ENCODE measurements at places on chromosomes 2 and 18.

DNA sequence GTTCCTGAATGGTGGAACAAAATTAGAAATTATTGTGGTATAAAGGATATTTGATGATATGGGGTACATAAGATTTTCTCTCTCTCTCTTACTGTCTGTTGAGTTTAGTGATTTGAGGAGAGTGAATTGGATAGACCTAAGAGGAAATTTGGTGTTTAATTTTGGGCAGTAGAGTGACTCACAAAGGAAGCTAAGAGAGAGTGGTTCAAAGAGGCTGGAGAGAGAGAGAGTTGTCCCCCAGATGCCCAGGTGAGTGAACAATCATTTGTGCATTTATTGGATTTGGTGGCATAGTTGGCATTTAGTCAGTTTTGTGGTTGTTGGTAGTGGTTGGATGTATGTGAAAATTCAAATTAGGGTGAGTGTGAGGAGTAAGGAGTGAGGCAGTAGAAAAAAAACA, 56.8 kb downstream of the GPD2 start:
- DNase-seq, result no peak

GRCh38 chr18:3623769-3624545, 174.0 kb downstream of the TGIF1 start:
- DNase-seq, result no peak

GRCh38 chr2:111121828-111122630, 1.3 kb downstream of the BCL2L11 start:
- peak; percentile 74 for DNase-seq

- peak; percentile 24 for DNase-seq
Measured at GRCh38 chr2:218981881-218982585, 3.0 kb downstream of the FEV start.

DNA sequence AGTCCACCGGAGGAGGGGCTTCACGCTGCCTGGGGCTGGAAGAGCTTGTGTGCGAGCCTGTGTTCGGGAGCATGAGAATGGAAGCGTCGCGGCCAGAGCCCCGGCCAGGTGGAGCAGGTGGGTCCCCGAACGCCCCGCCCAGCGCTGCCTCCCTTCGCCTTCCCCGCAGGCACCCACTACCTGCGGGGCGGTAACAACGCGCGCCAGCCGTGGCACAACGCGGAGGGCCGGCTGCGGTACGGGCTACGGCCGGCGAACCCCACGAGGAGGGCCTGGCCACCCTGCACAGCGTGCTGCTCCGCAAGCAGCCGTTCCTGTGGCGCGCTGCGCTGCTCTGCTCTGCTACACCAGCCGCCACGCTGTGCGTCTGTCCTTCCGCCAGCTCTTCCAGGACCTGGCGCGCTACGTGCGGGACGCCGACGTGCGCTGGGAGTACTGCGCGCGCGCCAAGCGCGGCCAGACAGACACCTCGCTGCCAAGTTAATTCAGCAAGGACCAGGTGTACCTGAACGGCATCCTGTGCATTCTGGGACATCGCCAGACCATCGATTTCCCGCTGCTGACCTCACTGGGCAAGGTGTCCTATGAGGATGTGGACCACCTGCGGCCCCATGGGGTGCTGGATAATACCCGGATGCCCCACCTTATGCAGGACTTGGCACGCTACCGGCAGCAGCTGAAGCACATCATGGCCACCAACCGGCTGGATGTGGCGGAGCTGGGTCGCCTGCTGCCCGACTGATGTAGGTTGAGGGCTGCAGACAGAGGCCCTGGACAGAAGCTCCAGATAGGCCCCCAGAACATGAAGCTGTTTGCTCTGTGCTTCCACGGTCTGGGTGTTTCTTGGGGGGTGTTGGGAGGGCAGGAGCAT, 200.6 kb downstream of the NAPG start:
- DNase-seq, result no peak

GRCh38 chr18:55318951-55319441, 269.0 kb downstream of the TCF4 start:
- no peak for DNase-seq

- DNase-seq, result no peak
Measured at GRCh38 chr2:199160677-199161465, 296.9 kb downstream of the SATB2 start.

DNA sequence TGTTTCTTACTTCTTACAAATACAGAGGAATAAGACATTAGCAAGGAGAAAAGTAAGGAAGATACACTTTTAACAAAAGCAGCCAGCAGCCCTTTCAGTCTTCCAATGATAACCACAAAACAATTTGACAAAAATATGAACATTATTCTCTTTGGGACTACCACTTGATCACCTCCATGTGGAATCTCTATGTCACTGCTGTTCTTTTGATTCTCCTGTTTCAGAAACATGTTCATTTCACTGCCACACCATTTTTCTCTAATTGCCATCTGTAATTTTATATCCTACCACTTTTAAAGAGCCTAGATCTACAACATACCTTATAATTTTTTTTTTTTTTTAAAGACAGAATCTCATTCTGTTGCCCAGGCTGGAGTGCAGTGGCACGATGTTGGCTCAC, 10.9 kb downstream of the INO80D start:
- DNase-seq, result no peak

- DNase-seq, result no peak
Measured at GRCh38 chr2:224136396-224136795, 97.3 kb upstream of the SERPINE2 start.

DNA sequence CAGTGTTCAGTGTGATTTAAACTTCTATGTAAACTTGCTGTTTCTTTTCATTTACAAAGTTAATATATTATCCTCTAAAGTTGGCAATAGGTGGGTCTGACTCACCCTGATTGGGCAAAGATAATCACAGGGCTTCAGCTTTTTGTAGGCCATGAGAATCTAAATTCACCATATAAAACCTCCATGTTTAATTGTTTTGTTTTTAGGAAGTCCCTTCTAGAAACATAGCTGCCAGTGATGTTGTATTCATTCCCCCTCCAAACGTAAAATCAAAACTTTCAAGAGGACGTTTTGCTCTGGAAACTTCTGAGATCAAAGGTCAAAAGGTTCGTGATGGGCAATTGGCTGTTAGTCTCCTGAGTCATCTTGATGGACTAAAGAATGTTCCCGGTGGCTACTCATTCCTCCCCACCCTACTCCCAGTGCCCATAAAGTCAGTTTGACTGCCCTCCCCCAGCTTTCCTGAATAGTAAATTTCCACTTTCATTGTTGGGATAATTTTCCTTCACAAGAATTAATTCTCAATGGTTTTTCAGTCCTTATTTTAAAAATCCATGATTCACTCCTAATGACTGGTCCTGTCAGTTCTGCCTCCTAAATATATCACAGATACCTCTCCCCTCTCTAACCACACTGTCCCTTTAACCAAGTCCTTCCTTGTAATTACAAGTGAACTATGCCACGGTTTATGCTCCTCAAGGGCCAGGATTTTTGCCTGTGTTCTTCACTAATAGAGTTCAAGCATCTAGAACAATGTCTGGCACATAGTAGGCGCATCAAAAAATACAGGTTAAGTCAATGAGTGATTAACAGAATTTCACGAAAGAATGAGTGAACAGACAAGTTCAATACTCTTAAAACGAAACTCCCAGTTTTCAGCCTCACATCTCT, 164.4 kb upstream of the VRK2 start:
- DNase-seq, result no peak

- DNase-seq, result no peak
Measured at GRCh38 chr2:42756966-42757513, 6.9 kb downstream of the OXER1 start.

DNA sequence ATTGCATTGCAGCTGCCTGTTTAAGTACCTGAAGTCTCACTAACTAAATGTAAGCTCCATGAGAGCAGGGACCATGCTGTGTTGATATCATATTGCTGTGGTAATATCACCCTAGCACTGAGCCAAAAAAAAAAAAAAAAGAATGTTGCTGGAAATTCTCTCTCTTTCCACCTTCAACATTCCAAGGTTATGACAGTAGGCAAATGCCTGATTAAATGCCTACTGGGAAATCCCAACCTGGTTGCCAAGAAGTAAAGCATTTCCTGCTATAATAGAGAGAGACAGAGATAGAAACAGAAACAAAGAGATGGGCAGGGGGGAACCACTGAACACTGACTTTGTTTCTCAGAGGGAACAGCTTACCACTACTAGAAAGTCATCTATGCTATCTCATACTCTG, 1604.2 kb downstream of the LRP1B start:
- DNase-seq, result no peak

DNA sequence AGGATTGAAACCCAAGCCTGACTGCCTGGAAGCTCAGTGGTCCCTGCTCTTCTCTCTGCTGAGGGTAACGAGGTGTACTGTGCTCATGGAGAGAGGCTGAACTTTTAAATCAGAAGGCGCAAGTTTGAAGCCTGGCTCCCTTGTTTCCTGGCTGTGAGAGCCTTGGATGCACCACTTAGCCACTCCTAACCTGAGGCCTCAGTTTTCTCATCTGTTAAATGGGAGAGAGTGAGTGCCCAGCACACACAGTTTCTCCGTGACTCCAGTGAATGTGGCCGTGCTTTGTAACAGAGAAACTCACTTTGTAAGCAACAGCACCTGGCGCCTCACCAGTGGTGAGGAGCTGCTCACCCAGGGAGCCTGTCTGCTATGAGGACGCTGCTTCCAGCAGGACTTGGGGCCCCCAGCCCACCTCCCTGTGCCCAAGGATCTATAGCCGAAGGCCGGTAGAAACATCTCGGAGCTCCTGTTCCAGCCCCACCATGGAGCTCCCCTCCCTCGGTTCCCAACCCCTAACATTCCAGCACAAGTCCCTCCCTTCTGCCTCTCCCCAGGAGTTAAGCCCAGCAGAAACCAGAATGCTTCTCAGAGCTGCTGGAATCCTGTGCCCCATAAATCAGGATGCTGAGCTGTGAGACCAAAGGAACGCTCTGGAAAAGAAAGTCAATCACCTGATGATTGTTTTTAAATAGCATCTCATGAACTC, 20.3 kb upstream of the KCNK3 start:
- no peak for DNase-seq

GRCh38 chr2:219569041-219569440, 2.3 kb downstream of the OBSL1 start:
- no peak for DNase-seq

DNA sequence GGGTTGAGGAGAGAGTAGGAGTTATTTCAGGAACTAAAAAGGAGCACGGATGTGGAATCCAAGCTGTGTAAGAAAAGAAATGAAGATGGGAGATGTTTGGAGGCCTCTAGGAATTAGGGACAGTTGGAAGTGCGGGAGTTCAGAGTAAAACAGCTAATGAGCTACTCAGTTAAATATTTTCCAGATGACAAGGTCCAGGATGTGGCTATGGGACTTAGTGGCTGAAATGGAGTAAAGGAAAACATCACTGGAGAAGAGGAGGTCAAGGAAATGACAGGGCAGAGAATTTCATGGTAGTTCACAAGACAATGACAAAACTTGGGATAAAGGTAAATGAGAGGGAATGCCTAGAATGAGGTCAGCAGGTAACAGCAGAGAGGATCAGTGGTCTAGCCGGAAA, 13.0 kb downstream of the GPR155 start:
- DNase-seq, result no peak

- no peak for DNase-seq
Measured at GRCh38 chr2:95330794-95331338, 33.7 kb downstream of the KCNIP3 start.

DNA sequence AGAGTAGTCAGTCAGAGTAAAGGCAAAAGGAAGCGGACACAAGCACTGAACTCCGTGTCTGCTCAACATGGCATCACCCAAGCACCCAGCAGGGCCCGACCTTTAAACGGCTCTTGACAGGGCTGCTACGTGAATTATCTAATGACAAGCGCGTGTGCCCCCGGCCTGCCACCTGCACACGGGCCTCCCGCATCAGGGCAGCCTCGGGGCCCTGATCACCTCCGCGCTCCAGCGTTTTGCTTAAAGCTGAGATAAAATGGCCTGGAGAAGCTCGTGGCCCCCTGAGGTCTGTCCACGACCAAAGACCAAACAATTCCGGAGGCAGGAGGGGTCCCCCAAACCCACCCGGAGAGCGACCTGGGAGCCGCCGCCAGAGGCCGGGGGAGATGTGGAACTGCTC, 376 bp downstream of the NDUFA10 start:
- peak; percentile 9 for DNase-seq

- DNase-seq, result no peak
Measured at GRCh38 chr18:79129120-79129519, 59.9 kb downstream of the ATP9B start.

DNA sequence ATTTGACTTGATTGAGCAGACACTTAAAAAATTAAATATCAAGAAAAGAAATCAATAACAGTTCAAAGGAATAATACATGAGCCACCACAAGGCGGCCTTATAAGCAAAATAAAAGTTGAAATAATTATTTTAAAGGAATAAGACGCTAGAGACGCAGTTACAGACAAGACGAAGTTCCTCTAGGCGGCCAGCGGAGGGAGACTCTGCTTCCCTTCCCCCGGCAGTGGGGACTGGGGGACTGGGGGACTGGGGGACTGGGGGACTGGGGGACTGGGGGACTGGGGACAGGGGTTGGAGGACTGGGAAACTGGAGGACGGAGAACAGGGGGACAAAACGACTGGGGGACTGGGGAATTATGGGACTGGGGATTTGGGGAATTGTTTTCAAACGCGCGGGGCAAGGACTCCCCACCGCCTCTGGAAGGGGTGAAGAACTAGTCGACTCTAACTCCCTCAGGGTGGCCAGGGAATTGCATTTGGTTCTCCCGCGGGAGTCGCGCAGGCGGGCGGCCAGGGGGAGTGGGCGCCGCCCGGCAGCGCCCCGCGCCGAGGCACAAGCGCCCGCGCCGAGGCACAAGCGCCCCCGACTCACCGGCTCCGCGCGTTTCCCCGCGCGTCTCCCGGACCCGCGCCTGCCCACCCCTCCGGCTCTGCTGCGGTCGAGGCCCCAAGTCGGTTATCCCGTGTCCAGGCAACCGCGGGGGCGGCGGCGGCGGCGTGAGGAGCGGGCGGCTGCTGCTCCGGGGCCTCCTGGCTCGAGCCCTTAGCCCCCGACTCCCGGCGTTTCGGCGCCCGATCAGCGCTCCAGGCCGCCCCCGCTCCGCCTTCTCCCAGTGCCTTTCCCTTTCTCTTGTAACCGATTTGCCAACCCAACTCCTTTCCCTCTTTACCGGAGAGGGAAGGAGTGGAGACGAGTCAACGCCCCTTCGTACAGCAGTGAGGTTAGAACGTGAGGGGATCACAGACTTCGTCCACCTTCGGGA, at the start of gene CCDC178:
TSS of gene CCDC178 (minus strand) at position 662 of the 984 bp plus-strand sequence. CDS start 28,633 bp downstream, outside the sequence.
- DNase-seq, result no peak

All from activated CD4-positive, alpha-beta T cell treated with anti-CD3 and anti-CD28 coated beads, Interleukin-2, Interleukin-4, amounts not matched to agents 100 ng/mL and 50 ng/mL, durations not matched to agents 16 hours and 8 hours (primary cell).